ENCODE measurements at places on chromosomes 11 and 22.

DNA sequence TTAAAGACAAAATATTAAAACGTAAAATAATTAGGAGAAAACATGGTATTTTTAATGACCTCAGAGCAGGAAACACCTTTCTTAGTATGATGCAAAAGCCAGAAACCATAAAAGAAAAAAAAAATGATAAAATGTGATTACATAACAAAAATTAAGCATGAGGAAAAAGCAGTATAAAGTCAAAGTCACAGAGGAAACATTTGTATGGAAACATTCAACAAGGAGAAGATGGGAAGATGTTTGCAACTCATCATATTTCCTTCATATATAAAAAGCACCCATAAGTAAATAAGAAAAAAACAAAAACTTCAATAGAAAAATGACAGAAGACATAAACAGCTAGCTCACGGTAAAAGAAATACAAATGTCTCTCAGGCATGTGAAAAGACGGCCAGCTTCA is 17.3 kb downstream of the SHISAL1 start:
- no peak for DNase-seq

DNA sequence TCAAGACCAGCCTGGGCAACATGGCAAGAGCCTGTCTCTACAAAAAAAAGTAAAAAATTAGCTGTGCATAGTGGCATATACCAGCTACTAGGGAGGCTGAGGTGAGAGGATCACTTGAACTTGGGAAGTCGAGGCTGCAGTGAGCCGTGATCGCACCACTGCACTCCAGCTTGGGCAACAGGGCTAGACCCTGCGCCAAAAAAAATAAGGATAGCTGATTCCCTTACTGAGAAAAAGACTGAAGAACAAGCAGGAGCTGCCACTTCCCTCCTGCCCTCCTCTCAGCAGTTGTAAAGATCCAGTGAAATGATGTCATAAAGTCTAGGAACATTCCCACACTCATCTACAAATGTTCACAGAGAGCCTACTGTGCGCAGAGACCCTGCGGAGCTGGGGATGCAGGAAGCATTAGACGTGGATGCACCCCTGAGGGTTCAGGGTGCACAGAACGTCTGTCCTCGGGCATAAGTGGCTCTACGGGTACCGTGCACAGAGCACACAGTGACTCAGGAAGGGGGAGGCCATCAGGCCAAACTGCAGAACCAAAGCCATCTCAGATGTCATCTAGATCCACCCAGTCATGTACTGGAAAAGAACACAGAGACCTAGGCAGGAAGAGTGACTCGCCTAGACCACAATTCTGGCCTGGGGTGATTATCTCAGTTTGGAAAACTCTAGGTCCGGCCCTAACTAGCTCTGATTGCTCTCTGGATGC is 11.7 kb downstream of the SEC14L2 start:
- DNase-seq: no peak

DNA sequence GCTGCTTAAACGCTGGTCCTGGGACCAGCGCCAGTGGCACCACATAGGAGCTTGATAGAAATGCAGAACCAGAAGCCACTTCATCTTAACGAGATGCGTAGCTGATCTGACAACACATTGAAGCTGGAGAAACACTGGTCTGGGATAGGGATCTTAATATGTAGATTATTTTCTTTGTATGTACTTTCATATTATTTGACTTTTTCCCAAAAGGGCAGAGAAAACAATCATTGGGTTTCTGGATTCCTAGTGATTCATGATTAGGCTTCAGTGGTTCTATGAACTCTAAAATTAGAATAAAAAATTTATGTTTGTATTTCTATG is 12.3 kb downstream of the MPEG1 start:
- no peak for DNase-seq

- no peak for DNase-seq
Measured at GRCh38 chr11:119192111-119192510, 6.8 kb downstream of the NHERF4 start.

DNA sequence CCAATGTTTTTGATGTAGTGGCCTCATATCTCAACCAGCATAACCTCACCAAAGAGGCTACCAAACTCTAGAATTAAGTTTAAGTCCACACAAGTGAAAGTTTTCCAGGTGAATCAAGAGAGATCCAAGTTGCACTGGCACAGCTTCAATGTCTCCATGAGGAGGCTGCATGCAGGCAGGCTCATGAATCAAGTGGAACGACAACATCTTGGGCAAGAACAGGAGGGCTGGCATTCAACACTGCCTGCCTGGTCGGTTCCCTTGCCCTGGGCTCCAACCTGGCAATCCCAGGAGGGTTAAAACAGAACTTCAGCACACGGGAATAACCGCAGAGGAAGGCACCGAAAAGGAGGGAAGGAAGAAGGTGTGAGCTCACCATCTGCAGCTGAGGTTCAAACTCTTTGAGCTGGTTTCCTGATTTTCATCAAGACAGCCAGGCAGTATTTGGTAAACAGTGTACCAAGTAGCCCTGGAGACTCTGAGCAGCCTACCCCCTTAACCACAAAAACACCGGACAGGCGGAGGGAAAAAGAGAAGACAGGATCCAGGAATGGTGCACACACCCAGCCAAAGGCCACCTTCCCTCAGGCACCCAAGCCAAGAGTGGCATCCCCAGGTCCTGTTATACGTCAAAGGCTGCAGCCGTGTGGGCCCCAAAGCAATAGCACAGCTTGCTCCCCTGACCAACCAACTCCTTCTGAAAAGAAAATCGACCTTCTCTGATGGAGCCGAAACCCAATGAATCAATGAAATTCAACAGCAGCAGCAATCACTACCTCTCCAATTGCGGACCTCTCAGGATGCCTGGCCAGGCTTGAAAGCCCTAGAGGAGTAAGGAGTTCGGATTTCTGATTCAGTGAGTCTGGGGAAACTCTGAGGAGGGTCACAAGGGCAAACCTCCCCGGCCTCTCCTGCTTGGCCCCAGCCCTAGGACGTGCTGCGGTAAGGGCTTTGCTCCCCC is 1.3 kb downstream of the PACSIN2 start:
- DNase-seq: no peak

DNA sequence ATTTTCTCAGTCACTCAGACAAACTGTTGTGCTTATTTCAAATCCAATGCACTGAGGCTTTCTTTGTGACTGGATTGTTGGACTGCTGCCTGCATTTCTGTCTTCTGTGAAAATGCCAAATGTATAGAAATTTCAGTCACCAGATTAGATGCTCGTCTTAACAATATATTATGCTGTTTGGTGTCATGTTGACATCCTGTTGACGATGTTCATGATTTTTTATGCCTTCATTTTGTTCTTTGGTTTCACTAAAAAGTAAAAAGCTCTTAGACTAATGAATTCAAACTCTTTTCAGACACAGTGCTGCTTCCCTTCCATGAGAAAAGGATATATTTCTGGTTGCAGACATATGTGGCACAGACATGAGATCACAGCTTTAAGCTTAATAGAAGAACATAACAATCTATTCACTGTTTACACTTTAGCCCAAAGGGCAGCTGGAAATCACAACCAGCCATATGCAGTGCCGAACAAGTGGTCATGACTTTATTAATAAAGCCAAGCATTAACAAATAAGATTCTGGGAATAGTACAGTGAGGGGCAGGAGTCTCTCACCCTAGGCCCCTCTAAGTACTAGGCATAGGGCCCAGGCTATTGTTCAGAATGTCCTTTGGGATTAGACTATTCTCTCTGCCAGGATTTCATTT is 9.4 kb upstream of the SOX6 start:
- DNase-seq: no peak
